ENCODE measurements at places on chromosomes 1 and 21.

DNA sequence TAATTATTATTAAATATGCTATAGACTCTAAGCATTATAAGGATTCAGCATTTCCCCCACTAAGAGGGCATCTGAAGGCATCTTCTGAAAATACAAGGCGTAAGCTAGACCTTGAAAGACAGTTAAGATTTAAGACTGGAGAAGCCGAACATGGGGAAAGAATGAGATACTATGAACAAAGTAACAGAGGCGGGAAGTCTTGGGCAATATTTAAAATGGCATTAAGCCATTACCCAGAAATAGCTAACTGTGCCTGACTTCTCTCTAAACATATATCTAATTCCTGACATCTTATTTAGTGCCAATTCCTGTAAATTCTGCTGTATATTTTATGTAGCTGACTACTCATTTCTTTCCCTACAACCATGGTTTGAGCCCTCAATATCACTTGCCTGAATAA lies 20.9 kb downstream of the DPH5 start:
- DNase-seq, result peak; percentile 72

- DNase-seq, result peak; percentile 94
These were observed 98.8 kb downstream of the RASAL2 start for GRCh38 chr1:178192686-178193085.

GRCh38 chr1:245356891-245357585 lies 202.3 kb downstream of the KIF26B start:
- DNase-seq, result no peak

GRCh38 chr1:192805832-192806323 lies 3.0 kb upstream of the RGS2 start:
- DNase-seq, result peak; percentile 98

DNA sequence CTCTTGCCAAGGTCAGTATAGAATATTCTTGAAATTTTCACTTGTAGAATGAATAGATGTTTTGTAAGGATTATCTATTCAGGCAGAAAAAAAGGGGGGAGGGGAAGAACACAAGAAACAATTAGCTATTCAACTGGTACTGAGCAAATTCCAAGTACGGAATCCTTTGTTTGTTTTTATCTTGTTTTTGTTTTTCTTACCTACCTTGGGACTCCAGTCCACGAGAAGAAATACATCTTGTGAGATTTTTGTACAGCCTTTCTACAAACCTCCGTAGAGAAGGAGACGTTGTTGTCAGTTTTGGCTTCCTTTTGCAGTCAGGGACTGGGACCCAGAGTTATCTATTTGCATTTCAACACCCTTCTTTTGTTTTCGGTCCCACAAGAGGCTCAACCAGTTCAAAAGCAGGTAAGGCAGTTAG lies 36.0 kb downstream of the ZNF281 start:
- no peak for DNase-seq

DNA sequence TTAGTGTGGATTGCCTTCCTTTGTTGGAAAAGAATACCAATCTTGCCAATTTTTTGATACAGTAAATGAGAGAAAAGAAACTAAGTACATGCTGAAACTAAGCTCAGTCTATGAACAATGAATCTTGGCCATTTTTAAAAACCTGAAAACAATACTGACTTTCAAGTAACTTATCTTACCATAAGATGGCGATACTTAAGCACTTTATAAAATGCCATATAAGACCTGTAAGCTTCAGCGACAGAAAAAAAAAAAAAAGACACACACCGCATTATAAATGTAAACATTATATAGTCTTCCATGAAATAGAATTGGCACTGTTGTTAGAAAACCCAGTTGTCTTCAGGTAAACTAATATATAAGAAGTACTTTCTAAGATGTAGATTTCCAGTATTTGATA lies 3.0 kb downstream of the OLFM3 start:
- DNase-seq, result no peak

DNA sequence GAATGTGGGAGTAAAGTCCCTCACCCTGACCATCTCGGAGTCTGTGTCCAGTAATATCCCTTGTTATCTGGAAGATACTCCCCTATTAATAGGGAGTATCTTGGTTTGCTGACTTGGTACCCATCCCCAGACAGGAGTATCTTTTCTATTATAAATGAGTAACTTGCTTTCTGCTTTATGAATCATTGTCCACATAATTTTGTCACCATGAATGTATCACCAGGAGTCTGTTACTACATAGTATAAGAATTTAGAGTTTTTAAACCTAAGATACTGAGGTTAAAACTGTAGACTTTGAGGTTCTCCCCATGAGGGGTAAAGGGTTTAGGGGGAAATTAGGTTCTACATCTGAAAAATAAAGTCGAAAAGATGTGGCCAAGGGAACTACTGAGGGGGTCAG lies 175.6 kb downstream of the FCRL5 start:
- no peak for DNase-seq

DNA sequence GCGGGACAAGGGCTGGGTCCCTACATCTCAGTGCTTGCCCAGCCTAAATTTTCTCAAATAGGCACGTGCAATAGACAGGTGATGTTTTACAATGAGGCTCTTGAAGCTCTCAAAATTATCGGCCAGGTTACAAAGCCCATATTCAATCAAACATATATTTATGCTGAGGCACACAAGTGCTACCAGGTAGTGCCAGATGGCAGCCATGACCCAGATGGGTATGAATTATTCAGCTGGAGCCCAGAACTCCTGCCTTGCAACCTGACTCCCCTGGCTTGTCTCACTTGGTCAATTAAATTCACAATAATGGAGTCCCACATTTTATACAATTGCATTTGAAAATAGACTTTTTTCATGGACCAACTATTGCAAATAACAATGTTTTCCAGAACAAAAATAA lies 12.3 kb upstream of the ADAM30 start:
- no peak for DNase-seq

DNA sequence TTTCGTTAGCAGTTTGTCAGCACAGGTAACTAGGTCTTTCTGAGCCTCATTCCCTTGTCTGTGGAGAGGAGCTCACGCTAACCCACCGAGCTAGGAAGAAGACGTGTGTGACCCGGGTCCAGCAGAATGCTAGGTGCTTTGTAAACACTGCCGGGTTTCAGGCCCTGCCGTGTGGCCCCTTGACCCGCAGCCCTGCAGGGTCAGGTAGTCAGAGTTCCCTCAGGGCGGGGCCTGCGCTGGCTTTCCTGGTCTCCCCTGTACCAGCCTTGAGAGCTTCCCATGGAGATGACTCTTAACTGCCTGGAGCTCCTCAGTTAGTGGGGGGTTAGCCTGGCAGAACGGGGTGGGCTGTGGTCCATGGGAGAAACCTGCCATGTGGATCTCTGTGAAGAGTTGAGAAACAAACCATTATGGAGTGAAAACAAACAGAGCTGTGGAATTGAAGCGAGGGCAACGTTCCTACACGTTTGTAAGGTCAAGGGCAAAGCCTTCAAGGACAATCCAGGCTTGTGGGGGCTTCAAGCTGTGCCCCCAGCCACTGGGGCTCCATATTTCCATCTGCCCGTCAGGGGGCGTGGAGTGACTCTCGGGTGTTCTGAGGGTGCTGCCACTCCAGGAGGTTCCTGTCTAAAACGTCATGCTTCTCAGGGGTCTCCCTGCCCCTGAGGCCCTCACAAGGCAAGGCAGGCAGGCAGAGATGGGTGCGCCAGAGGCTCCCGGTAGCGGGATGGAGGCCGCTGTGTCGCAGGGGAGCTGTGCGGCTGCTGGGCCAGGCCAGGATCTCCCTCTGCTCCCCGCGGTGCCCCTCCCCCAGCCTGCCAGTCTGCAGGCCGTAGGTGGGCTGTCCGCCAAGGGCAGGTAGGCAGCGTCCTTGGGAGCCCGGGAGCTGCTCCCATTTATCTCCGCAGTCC lies 23.8 kb downstream of the LHX4 start:
- DNase-seq, result no peak

DNA sequence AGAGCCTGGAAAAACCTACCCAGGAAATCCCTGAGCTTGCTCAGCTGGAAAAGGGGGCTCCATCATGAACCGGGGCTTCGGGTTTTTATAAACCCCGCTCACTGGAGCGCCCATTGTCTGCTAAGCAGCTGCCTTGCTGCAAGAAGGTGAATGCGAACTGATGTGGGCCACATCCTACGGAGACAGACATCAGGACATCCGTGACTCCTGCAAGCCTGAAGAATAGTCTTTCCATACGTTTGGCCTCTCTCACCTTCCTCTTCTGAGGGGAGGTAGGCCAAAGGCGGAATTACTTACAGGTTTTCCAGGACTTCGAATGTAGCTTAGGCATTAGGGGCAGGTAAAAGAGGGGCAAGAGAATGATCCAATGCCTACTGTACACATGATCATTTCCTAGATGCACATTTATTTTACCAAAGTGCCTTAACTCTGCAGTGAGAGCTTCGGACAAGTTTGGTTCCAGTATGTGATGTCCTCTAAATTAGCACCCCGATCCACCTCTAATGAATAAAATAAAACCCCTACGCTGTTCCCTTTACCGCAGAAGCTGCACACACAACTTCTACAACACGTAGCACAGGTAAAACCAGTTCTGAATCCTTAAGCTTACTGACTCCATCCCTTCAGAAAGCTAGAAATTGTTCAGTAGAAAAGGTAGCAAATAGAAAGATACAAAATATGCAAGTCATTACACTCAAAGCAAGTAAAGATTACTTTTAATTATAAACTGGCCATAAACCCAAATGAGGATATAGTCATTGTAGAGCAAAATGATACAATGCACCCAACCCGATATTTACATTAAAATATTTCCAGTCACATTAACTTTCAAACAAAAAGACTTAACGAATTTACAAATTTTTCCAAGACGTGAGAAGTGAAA lies 866 bp upstream of the SORT1 start:
- no peak for DNase-seq

- DNase-seq, result no peak
These were observed 30.3 kb downstream of the RSPH1 start for GRCh38 chr21:42465803-42466127.

GRCh38 chr21:33698087-33698860 lies 56.0 kb downstream of the ITSN1 start:
- no peak for DNase-seq

- DNase-seq, result no peak
These were observed 196.6 kb downstream of the MATN1 start for GRCh38 chr1:30526652-30527345.

GRCh38 chr1:115183158-115183557 lies 93.9 kb upstream of the TSPAN2 start:
- DNase-seq, result no peak

GRCh38 chr1:160837558-160838205 lies 25.0 kb downstream of the CD244 start:
- DNase-seq, result no peak

GRCh38 chr1:231919886-231920285 lies 293.3 kb downstream of the DISC1 start:
- no peak for DNase-seq

DNA sequence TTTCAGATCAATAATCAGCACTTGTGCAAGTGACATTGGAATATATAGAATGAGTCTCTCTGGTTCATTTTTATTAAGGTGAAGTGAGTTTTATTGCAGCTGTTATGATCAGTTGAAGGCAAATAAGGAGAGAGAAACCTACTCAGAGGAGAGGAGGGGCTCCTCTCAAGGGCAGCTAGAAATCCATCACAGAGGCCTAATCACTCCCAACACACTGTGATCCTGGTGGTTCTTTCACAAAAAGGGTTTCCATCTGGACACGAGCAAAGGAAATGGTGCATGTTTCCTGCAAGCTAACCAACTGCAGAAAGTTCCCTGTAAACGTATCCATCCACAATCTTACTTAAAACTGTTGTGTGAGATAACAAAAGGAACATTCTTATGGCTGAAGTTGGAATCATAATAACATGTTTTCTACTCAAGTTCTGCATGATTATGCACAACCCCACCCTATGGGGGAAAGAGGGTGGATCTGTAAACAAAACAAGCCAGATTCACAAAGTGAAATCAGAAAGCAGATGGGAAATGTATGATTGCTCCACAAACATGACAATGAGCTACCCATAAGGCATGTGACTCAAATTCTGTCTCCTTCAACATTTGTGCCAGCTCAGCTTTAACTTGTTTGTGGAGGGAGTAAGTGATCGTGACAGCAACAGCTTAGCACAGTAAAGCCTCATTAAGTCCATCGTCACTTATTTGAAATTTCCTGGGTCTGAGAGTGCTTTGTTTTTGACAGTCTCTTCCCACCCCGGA lies 141.2 kb upstream of the ST6GALNAC5 start:
- DNase-seq, result no peak

GRCh38 chr1:231327617-231328016 lies 10.0 kb downstream of the EXOC8 start:
- DNase-seq, result no peak

GRCh38 chr1:168084396-168085231 lies 52.1 kb downstream of the GPR161 start:
- DNase-seq, result peak; percentile 67

DNA sequence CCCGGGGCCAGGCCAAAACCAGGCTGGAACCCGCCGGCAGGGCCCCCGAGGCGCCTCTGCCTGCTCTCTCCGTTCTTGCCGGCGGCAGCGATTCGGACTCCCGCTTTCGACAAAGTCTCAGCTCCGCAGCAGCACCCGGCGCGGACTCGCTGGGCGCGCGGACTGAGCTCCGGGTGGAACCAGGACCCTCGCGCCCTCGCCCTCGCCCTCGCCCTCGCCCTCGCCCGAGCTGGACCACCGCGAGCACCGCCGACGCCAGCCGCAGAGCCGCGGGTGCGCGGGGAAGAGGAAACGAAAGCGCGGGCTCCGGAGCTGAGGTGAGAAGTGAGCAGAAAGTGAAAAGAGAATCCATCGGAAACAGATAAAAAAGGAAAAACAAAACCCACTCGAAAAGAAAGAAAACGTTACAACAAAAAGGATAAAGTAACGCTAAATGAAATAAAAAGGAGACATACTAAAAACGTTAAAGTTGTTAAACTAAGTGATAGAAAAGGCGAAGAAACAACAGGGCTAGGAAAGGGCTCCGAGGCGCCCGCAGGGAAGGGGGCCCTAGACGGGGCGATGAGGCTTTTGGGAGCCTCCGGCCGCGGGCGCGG lies 64.9 kb downstream of the MEF2D start:
- DNase-seq, result peak; percentile 23

- DNase-seq, result no peak
These were observed 217.5 kb upstream of the PLXNA2 start for GRCh38 chr1:208461680-208462079.

- no peak for DNase-seq
These were observed 8.8 kb downstream of the PGLYRP4 start for GRCh38 chr1:153339802-153340201.

All from cardiac fibroblast (primary cell).